ENCODE measurements at places on chromosomes 3 and 15. TPM values are rescaled to one million over a fixed set of nuclear protein-coding genes. Genes with fewer than 3 reads are reported as not detected.

DNA sequence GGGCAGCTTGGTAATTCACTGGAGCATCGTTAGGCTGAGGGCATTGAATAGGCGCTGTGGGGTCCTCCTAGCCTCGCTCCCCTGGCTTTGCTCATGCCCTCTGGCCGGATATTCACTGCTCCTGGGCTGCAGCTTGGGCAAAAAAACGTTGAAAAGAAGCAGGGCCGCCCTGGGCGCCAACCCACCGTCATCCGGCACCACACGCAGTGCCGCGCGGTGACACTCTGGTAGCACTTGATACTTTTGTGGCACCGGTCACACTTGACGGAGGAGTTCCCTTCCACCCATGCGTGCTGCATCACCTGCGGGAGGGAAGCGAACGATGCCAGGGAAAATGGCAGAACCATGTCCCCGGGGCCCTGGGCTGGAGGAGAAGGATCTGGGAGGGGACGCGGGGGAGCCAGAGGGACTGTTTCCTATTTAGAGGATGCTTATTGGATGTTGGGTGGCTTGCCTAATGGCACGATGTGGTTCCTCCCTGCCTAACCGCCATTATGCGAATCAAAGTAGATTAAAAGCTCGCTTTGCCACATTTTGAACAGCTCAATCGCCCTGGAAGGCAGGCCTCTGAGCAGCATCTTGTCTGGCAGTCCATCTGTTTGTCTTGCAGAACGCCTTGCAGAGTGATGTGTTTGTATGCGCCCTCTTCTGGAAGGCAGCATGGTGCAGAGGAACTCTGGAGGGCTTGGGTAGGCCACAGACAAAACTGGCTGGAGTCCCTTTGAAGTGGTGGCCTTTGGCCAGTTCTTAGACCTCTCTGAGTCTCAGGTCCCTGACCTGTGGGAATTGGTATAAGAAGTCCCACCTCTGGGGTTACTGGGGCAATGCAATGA, 93.2 kb downstream of the DGKG start:
- no peak overlapping the region for H3K4me3 ChIP-seq
- no peaks in the 10 kb centered on the region for H3K4me1 ChIP-seq
- no peaks in the 10 kb centered on the region for H3K36me3 ChIP-seq
- DNase-seq: peak; percentile 12

GRCh38 chr3:81998139-81998755, 236.8 kb upstream of the GBE1 start:
- H3K4me3 ChIP-seq: no peak overlapping the region
- no peak for DNase-seq
- no peaks in the 10 kb centered on the region for H3K27me3 ChIP-seq
- H3K36me3 ChIP-seq: no peaks in the 10 kb centered on the region

DNA sequence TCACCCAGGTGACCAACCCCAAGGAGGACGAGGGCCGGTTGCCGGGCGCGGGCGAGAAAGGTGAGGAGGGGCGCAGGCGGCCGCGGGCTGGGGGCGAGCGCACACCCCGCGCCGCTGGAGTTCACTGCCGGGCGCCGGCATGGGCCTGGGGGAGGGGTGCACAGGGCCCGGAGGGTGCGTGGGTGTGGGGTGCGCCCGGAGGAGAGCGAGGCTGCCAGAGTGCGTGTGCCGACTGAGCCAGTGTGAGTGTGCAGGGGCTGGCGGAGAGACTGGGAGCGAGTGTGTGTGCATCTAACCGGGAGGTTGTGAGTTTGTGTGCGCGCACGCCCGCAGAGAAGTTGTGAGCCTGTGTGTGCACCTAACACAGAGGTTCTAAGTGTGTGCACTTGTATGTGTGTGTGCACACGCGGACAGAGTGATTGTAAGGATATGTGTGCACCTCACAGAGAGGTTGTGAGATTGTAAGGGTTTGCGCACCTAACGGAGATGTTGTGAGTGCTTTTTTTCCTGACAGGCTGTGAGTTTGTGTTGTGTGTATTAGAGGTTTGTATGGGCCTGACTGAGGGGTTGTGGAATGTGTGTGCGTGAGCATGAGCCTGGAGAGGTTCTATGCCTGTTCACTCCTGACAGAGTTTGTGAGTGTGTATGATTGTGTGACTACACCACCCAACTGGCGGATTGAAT, 681 bp downstream of the CTDSPL start:
- H3K27me3 ChIP-seq: no peaks in the 10 kb centered on the region
- peak overlapping the region; percentile 95 for H3K4me3 ChIP-seq
- peaks cover 43% of the 10 kb centered on the region for H3K4me1 ChIP-seq
- H3K27ac ChIP-seq: peak overlapping the region; percentile 96

- H3K4me1 ChIP-seq: peaks cover 9% of the 10 kb centered on the region
- no peak overlapping the region for H3K4me3 ChIP-seq
- no peak overlapping the region for H3K27ac ChIP-seq
- H3K27me3 ChIP-seq: peaks cover 21% of the 10 kb centered on the region
Measured at GRCh38 chr3:170414202-170414663, 4.4 kb upstream of the CLDN11 start.

DNA sequence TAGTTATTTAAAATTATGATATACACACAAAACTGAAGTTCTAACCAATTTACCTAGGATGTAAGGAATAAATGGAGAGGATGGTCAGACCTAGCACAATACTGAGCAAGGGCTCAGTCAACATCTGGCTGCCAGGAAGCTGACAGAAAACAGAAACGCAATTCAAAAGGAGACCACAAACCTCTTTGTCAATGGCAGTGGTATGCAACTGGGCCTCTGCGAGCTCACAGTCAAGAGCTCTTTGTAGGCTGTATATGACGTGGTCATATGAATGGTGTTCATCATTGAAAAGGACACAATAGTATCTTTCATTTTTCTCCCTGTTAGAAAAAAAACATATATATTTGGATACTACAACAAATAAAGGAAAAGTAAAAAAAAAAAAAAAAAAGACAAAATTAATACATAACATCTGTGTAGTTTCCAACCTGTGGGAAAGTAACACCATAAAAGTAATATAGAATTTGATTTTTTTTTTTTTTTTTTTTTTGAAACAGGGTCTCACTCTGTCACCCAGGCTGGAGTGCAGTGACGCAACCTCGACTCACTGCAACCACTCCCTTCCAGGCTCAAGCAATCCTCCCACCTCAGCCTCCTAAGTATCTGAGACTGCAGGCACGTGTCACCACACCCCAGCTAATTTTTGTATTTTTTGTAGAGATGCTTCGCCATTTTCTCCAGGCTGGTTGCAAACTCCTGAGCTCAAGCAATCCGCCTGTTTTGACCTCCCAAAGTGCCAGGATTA, 37.9 kb downstream of the UBR1 start:
- H3K27ac ChIP-seq: peak overlapping the region; percentile 94
- peak; percentile 15 for DNase-seq
- peaks cover 30% of the 10 kb centered on the region for H3K36me3 ChIP-seq
- H3K27me3 ChIP-seq: no peaks in the 10 kb centered on the region

DNA sequence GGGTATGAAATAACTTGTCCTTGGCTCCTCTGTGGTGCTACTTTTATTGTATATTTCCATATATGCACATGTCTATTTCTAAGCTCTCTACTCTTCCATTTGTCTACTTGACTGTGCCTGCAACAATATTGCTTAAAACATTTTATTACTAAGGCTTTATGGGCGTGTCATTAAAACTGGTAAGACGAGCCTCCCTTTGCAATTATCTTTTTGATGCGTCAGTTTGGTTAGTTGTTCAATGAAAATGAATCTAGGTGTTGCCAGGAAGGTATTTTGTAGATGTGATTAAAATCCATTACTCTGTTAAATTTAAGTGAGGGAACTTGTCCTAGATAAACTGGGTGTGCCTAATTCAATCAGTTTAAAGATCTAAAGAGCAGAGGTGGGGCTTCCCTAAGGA, 12.9 kb upstream of the TRA2B start:
- no peak overlapping the region for H3K27ac ChIP-seq
- no peak for DNase-seq
- H3K4me3 ChIP-seq: no peak overlapping the region
- peaks cover 13% of the 10 kb centered on the region for H3K27me3 ChIP-seq
- H3K36me3 ChIP-seq: no peaks in the 10 kb centered on the region
- H3K4me1 ChIP-seq: no peaks in the 10 kb centered on the region

PRRT3 gene
- total RNA-seq: 5.7 TPM

C3orf22 gene
- total RNA-seq: not detected
